ENCODE measurements at places on chromosomes 13 and 19.
A peak's percentile ranks its signal among the peaks of the same experiment; 100 is the strongest.

DNA sequence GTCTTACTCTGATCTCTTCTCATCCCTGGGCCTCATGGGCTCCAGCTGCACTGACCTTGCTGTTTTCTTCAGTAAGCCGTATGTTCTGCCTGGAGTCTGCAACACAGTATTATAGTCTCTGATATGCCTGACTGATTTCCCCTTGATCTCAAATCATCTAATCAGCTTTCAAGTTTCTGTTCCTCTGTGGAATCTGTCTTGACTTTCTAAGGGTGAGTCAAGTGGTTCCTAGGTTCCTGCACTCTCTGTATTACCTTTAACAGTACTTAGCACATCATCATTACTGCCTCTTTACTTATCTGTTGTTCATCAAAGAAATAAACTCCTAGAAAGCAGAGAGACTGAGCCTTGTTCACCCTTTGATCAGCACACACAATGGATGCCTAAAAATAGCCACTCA lies 350.7 kb downstream of the LMO7 start:
- no peak for DNase-seq

DNA sequence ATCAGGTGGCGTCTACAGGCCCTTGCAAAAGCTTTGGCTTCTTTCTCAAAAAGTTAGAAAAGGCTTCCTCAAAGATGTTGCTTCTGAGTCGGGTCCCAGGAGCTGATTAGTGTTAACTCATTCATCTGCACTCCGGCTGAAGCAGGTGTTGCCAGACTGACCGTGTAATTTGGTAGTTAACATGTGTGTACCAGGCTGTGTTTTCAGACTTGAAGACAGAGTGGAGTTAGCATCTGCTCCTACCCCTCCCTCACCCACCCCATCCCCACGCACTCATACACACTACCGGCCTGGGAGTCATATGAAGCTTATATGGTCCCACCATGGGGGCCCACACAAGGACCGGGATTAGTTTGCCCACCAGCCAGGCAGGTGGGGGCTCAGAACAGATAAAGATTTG lies 111.5 kb downstream of the DNAJC15 start:
- DNase-seq = no peak

DNA sequence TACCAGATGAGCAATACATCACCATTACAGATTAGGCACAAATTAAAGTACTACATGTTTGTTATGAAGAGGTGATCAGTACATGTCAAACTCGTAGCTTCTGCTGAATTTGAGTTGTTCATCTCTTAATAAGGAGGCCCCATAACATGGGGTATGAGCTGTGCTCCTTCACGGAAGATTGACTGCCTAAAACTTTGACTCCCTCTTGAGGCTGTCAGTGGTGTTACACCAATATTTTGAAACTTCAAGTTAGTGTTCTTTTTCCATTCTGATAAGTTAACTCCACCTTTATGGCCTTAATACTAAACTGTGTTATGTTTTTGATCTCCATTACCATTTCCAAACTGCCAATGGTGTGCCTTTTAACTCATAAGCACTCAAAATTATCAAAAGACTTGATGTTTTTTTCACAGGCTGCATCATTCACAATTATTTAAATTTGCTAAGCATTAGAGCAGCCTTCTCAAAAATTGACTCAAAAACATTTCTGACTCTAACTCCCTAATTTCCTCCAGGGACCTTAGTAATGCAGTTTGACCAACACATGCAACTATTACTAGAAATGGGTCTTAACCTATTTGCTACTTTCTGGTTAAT lies 1591.5 kb downstream of the PCDH9 start:
- DNase-seq = peak; percentile 54

GRCh38 chr19:18437491-18438330 lies at the start of gene ISYNA1:
ISYNA1 (minus strand) TSS chr19:18438133; CDS start chr19:18437979, 154 bp downstream.
- DNase-seq = peak; percentile 18

- no peak for DNase-seq
These were observed 9.5 kb downstream of the SSC5D start for GRCh38 chr19:55497763-55498162.

DNA sequence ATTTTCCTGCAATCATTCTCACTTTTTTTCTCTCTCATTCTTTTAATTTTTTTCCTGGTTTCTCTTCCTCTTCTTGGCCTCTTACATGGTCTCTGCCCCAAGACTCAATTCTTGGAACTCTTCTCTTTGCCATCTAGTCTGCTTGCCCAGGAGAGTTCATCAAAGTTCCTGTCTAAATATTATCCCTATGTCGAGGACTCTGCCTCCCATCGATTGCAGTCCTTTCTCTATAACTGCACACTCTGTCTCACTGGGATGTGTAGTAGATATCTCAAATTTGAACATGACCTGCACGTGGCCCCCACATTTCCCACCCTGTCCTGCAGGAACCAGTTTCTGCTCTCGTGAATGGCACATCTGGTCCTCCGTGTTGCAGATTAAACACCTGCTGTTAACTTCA lies 204.7 kb upstream of the TMTC4 start:
- DNase-seq = no peak

- DNase-seq = peak; percentile 53
These were observed 112.5 kb upstream of the SLC7A1 start for GRCh38 chr13:29707876-29708543.

- no peak for DNase-seq
These were observed 28.1 kb upstream of the WDR18 start for GRCh38 chr19:955803-956765.

GRCh38 chr19:14476673-14477401 lies 1.7 kb upstream of the PTGER1 start:
- no peak for DNase-seq

- DNase-seq = no peak
These were observed 1.6 kb upstream of the TMEM161A start for GRCh38 chr19:19139876-19140229.

- no peak for DNase-seq
These were observed 11.0 kb downstream of the ZNF333 start for GRCh38 chr19:14700711-14701375.

DNA sequence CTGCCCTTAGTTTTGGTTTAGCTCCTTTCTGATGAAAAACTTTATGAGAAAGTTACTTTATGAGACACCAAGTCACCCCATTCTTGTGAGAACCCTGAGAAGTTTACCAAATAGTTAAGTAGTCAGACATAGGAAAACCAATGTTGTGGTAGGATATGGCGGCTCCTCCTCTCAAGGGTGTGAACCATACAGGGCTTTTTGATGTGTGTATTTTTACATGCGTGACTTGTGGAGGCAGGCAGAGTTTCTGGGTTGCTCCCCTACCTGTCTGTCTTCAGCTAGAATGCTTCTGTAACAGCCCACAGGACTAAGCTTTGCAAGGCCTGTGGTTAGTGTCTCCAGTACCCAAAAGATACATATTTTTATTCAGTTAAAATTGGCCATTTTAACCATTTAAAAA lies 18.3 kb downstream of the UBAC2 start:
- no peak for DNase-seq

Data from COR-L47 (cell line).